Stimulated activated CD8-positive, alpha-beta memory T cell treated with anti-CD3 and anti-CD28 coated beads, Interleukin-4, amount 100 ng/mL, for 24 hours (primary cell): ENCODE measurements at places on chromosomes 13 and 19.

- no peak for DNase-seq
These were observed 548.9 kb upstream of the SPRY2 start for GRCh38 chr13:80889829-80890228.

- DNase-seq = no peak
These were observed 1.9 kb downstream of the HNRNPA1L2 start for GRCh38 chr13:52644108-52644507.

DNA sequence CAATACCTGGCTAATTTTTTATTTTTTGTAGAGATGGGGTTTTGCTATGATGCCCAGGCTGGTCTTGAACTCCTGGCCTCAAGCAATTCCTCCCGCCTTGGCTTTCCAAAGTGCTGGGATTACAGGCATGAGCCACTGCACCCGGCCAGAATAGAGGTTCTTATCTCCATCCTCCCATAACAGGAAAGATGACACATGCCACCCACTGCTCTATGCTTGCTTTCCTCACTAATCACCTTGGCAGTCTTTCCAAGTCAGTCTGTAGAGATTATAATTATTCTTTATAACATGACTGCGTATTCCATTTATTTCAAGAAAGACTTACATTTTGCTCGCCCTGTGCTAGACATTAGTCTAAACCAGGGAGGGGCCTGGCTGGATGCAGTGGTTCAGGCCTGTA is 6.7 kb downstream of the VAV1 start:
- no peak for DNase-seq

- DNase-seq = no peak
These were observed 31.4 kb downstream of the DNAJC3 start for GRCh38 chr13:95708391-95708774.

DNA sequence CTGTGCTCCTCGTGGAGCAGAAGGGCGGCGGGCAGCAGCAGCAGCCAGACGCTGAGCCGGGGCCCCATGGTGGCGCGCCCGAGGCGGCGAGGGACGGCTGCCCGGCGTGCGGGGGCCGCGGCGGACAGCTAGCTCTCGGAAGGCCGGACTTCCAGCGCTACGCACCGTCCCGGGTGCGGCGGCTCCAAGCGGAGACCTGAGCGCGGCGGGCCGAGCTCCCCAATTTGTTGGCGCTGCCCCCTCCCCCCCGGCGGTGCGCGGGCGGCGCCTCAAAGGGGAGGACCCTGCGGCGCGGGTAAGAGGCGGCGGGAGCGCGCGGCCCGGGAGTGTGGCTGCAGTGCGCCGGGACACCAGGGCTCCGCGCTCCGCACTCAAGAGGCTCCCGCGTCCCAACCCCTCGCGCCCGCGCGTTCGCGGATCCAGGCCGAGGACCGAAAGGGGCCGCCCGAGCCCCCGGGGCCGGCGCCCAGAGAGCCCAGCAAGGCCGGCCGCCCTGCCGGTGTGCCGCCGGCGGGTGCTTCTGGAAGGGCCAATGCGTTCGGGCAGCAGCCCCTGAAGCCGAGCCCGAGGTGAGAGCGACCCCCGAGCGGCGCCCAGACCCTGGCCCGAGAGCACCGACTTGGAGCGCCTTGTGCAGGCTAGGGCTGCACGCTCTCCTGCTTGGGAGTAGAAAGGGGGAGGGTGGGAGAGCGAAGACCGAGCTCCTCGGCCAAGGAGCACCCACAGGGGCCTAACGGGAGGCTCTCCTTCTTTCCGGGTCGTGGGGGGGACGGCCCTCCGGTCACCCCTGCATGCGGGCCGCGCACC is at the start of the genes COL4A1 and COL4A2:
Gene COL4A1, minus strand, starts transcription at position 198 of the 807 bp plus-strand sequence. Its CDS starts 130 bp downstream, at position 68.
Gene COL4A2, plus strand, starts transcription at position 325 of the 807 bp plus-strand sequence. CDS start 620 bp downstream, outside the sequence.
- DNase-seq = no peak

DNA sequence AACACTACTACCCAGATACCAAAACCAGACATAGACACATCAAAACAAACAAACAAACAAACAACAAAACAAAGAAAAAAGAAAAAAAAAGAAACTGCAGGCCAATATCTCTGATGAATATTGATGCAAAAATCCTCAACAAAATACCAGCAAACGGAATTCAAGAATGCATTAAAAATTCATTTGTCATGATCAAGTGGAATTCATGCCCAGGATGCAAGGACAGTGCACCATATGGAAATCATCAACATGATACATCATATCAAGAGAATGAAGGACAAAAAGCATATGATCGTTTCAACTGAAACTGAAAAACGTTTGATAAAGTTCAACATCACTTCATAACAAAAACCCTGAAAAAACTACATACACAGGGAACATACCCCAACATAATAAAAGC is 48.9 kb upstream of the CEACAM21 start:
- no peak for DNase-seq

- no peak for DNase-seq
These were observed 10.9 kb downstream of the SLC46A3 start for GRCh38 chr13:28707629-28708427.

GRCh38 chr19:52170304-52170703 is 1.1 kb downstream of the ZNF836 start:
- no peak for DNase-seq

DNA sequence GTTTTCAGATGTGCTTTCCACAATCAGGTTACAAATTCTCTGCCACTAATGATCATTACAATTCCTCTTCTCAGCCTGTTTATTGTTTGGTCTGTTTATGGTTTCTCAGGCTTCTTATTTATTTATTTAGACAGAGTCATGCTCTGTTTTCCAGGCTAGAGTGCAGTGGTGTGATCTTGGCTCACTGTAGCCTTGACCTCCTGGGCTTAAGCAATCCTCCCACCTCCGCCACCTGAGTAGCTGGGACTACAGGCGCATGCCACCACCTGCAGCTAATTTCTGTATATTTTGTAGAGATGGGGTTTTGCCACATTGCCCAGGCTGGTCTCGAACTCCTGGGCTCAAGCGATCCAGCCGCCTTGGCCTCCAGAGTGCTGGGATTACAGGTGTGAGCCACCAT is 2.1 kb upstream of the ZSCAN5A start:
- no peak for DNase-seq

DNA sequence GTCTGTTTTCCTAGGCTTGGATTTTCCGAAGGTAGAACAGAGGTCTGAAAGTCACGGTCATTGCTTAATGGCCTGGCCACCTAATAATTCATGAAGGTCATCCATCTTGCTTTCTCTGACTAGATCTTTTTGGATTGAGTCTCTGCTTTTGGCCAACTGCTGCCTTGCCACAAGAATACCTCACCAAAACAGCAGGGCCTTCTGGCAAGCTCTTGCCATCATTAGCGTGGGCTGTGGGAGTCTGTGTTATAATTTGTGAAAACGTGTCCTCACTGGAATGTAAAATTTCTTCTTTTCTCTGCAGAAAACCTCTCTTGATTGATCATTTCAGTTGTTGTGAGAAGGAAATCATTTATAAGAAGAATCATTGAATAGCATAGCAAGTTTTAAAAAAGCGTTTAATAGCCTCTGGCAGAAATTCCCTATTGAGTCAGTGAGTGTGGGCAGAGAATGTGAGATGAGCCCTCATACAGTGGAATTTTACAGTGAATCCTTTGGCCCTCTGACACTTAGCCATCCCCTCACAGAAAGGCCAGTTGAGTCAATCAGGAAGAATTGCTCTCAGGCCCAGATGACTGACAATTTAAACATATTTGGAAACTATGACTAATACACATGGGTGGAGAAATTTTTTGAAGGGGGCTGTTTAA is 43.2 kb upstream of the ERICH6B start:
- no peak for DNase-seq

- no peak for DNase-seq
These were observed 2.2 kb downstream of the CD70 start for GRCh38 chr19:6588508-6589345.
